ENCODE measurements at places on chromosomes 3 and 15.

- no peak for DNase-seq
Observed at GRCh38 chr15:66241908-66242285, 11.7 kb downstream of the MEGF11 start.

- DNase-seq = no peak
Observed at GRCh38 chr15:94335616-94336015, 104.3 kb downstream of the MCTP2 start.

DNA sequence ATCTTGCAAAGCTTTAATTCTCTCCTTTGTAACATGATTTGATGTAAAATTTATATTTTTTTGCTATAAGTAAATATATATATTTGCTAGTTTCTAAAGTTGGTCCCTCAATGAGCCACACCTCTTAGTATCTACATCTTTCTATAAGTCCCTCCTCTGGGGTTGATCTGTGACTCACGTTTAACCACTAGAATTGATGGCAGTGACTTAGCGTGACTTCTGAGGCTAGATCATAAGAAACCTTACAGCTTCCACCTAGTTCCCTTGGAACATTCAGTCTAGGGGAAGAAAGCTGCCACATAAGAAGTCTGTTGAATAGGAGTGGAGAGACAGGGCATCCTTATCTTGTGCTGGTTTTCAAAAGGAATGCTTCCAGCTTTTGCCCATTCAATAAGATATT, 56.6 kb upstream of the TNIK start:
- no peak for DNase-seq

- DNase-seq = no peak
Observed at GRCh38 chr3:141049681-141050080, 1.5 kb upstream of the SPSB4 start.

GRCh38 chr3:154304936-154305335, 19.4 kb downstream of the DHX36 start:
- no peak for DNase-seq

GRCh38 chr3:175601521-175601920, 742.4 kb downstream of the NAALADL2 start:
- DNase-seq = no peak

- DNase-seq = no peak
Observed at GRCh38 chr3:123536153-123536895, 48.5 kb downstream of the HACD2 start.

Measured in stimulated activated CD4-positive, alpha-beta T cell treated with anti-CD3 and anti-CD28 coated beads, Interleukin-4, amount 100 ng/mL, for 24 hours (primary cell).